ENCODE measurements at places on chromosomes 12 and 14. TPM values are rescaled to one million over a fixed set of nuclear protein-coding genes. Genes with fewer than 3 reads are reported as not detected.

The MAP1LC3B2 gene
- 1.5 TPM for total RNA-seq

The L2HGDH gene
- total RNA-seq, result 1.7 TPM

- no peaks in the 10 kb centered on the region for H3K36me3 ChIP-seq
- H3K27ac ChIP-seq, result no peak overlapping the region
- no peak overlapping the region for H3K4me3 ChIP-seq
Observed at GRCh38 chr12:106732890-106733289, 41.6 kb upstream of the RIC8B start.

DNA sequence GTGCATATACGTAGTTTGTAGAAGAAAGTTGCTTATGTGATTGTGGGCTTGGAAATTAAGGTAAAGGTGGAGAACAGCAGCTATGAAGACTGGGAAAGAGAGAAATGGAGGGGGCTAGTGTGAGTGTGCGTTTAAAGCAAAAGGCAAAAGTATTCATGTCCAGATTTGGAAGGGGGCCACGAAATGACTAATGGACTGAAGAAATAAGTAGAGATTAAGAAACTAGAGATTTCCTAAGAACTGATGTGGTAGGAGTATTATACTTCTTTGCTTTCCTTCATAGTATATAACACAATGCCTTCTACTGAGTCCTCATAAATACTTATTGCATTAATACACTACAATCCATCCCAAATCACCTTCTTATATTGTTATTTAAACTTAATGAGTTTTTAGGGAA, 298.6 kb upstream of the NOVA1 start:
- no peak for DNase-seq
- H3K36me3 ChIP-seq, result no peaks in the 10 kb centered on the region
- H3K4me1 ChIP-seq, result no peaks in the 10 kb centered on the region

DNA sequence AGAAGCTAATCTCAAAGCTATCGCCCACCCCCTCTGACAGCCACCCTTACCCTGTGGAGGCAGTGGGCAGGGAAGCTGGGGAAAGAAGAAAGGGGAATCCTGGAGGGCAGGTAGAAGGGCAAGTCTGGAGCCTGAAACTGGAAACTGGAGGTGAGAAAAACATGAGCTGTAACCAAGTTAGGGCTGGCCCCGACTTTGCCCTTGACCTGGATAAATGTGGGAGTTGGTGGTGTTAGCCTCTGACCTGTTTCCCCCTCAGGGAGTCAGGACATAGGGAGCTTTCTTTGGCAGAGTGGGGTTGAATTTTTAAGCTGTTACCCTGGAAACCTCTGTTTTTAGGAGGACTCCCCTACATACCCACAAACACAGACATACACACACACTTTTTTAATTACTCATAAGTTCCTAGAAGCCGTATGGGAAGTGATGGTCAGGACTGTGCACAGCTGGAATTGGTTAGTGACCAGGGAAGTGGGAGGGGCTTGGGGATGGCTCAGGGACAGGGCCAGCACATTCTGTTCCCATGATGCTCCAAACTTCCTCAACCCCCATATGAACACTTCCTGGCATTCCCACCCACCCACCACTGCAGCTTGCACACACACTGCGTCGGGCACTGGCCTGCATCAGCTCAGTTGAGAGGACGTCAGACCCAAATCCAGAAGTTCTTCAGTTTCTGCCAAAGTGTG, 5.0 kb upstream of the MMP19 start:
- peaks cover 3% of the 10 kb centered on the region for H3K4me1 ChIP-seq
- no peaks in the 10 kb centered on the region for H3K36me3 ChIP-seq
- H3K4me3 ChIP-seq, result no peak overlapping the region
- DNase-seq, result no peak
- H3K27ac ChIP-seq, result no peak overlapping the region
- H3K27me3 ChIP-seq, result no peaks in the 10 kb centered on the region
